Activated CD4-positive, alpha-beta T cell treated with anti-CD3 and anti-CD28 coated beads, Interleukin-2, Interleukin-6, amounts not matched to agents 100 ng/mL and 50 ng/mL, durations not matched to agents 16 hours and 8 hours (primary cell): ENCODE measurements at places on chromosomes 2 and 18.

GRCh38 chr2:98558852-98559530, 49.3 kb downstream of the COA5 start:
- no peak for DNase-seq

- DNase-seq = no peak
Observed at GRCh38 chr2:227849906-227850305, 21.5 kb upstream of the DAW1 start.

DNA sequence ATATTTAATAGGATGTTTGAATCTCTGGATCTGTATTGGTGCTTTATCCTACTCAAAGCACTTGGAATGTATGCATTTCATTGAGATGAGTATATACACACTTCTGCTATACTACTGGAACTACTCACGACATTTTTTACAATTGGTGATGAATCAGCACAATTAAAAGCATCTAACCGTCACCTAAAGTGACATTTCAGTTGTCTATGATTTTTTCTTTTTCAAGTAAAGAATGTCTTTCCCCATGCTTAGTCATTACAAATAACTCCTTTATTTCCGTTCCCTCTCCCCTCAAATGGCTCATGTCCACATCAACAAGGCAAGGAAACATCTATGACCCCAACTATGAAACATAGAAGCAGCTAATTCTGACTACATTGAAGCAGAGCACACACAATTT, 77.3 kb downstream of the CLIP4 start:
- no peak for DNase-seq

DNA sequence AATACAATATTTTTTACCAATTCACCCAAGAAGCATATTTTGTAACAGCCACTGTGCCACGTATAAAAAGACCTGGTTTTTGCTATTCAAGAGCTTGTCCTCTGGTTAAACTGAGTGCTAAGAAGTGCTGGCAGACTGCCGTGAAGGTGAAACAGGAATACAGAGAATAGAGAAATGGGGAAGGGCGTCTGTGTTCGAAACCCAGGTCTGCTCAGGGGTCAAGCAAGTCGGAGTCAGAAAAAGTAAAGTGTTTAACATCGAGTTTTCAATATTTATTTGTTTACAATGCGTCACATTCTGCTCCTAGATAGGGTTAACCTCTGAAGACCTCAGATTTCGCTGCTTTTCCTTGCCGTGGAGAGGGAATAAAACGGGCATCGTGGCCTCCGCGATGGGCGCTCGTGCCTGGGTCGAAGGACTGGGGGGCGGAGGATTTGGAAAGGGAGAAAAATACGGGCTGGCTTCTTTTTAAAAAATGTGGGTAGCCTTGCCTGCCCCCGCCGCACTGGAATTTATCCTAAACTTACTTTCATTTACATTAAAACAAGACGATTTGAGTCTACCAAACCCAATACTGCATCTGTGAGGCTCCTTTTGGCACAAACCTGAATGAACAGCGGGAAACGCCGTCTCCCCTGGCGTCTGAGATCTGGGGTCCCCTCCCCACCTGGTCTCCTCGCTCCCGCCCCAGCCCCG, 1.1 kb upstream of the SNTG2 start:
- no peak for DNase-seq

DNA sequence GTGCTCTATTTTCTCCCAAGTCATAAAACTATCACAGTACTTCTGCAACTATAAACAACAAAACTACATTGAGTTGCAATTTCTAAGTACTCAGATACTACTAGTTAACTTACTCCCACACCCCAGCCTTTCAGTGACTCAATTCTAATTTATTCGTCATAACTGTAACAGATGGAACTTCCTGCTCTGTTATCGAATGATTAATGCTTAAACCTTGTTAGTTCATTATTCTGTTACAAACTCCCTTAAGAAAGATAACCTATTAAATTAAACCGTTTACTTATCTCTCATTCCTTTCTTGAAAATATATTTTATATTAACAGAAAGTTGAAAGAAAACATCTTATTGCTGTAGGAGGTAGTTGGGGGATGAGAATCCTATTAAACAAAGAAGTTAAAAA, 17.0 kb downstream of the TNFAIP6 start:
- peak; percentile 69 for DNase-seq

DNA sequence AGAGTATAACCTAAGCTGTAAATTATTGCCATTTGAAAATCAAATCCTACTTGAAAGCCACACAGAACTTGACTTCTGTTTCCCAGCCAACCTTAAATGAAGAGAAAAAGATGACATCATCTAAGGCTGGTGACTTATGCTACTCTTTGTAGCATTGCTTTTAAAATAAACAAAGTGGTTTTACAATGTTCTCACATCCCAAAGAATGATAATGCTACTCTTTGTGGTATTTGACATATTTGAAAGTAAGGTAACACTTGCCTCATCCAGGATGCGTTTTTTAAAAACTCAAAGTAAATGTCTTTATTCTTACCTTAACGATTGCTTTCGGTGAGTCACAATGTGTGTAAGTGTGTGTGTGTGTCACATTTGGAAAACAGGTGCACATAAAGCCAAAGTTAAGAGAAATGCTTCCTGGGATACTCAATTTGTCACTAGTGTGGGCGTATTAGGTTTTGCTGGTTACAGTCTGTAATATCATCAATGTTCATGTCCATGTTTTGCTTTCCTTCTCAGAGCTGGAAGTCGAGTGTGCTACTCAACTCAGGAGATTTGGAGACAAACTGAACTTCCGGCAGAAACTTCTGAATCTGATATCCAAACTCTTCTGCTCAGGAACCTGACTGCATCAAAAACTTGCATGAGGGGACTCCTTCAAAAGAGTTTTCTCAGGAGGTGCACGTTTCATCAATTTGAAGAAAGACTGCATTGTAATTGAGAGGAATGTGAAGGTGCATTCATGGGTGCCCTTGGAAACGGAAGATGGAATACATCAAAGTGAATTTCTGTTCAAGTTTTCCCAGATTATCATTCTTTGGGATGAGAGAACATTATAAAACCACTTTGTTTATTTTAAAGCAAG, 2.6 kb downstream of the PMAIP1 start:
- peak; percentile 70 for DNase-seq

DNA sequence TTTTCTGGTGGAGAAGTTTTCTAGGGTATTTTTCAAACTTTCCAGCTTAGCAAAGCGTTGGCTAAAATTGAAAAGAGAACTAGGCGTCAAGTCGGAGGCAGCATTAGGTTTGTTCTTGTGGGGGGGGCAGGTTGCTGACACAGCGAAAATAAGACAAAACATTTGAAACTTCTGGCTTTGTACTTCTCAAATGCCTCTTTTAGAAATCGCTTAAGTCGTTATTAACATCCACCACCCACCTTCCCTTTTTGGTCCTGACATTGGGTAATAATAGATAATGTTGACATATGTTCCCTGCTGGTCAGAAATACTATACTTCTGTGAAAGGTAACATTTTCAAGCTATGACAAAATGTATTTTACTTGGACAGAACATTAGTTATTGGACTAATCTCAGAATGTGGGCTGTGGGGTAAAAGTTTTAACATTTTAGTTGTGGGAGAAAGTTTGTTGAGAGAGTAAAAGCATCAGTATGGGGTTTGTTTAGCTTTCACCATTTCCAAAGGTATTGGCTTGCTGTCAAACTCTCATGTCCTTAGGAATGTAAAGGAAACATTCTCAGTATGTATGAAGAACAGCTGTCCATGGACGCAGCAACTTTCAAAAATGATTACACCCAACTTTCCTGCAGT, 88.1 kb upstream of the ZEB2 start:
- DNase-seq = no peak

GRCh38 chr2:232930059-232930400, 60.0 kb downstream of the SNORC start:
- no peak for DNase-seq

- no peak for DNase-seq
Observed at GRCh38 chr18:39296293-39296888, 1730.8 kb upstream of the CELF4 start.

DNA sequence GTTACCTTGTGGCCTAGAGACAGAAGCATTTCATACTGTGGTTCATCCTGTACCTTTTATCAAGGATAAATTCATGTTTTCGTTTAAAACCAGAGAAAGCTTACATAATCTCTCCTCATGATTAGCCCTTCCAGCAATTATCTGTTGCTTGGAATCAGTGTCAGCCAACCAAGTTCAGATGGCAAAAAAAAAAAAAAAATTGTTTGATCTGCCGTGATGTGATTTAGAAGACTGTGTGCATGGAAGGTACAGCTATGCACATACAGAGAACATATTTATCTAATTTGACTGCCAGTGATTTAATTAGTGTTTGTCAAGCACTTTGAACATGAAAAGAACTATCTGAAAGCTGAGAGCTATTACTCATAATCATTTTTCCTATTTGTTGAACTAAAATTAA, 180.9 kb downstream of the ZEB2 start:
- no peak for DNase-seq

GRCh38 chr2:224122542-224122941, 83.5 kb upstream of the SERPINE2 start:
- DNase-seq = no peak

DNA sequence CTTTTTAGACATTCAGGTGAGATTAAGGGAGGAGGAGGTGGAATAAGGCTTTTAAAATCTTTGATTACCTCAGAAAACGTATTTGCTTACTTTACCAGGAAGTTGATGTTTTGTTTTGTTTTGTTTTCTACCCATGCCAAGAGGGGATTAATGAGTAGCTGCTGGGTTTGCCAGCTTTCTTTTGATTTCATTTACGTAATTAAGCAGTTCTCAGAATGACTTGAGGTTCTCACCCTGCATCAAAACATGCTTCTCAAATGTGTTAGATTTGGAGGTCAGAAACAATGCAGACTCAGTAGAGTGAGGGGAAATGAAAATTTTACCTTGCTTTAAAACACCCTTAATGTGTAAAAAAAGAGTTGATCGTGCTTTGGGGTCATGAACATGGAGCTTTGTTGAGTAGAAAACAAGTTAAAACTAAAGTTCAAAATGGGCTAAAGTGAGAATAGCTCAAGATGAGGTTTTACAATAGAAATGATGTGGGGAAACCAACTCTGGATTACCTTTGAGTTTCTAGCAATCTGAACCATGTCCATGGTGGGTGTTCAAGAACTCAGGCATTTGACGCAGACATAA, 217.1 kb upstream of the EPAS1 start:
- DNase-seq = peak; percentile 65

DNA sequence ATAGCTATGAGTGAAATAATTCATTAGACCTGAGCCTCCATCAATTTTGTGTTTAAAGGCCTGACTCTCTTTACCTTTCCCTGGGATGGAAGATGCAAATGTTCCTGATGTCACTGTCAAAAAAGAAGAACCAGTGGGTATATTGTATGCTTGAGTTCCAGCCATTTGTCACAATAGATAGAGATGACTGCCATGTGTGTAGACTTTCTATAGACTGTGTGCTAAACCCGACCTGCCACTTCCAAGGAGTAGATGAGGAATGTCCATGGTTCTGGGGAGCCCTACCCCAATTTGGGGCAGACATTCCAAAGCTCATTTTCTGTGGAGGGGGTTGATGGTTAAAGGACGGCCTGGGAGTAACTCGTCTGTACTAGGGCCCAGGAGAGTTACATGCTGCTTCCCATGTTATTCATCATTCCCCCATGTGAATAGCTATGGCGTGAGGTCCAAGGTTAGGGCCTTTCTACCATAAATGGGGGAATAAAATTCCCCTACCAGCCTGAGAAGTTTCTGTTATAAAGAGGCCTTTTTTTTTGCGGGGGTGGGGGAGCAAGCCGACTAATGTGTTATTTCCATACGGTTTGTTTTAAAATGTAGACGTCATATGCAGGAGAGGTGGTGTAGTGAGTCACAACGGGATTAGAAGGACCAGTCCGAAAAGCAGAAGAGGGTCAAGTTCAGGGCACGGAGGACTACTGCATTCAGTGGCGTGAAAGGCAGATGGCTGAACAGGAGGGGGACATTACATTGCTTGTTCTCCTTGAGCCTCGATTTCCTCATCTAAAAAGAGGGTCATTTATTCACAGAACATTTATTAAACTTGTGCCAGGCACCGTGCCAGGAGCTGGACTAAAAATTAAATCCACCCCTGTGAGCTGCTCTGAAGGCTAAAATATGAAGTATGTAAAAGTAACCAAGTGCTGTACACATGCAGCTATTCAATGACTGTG, 24.0 kb downstream of the IL1B start:
- no peak for DNase-seq

- DNase-seq = peak; percentile 30
Observed at GRCh38 chr2:20106746-20107145, 55.3 kb upstream of the LAPTM4A start.

GRCh38 chr2:23111263-23111662, 273.7 kb upstream of the KLHL29 start:
- DNase-seq = no peak

DNA sequence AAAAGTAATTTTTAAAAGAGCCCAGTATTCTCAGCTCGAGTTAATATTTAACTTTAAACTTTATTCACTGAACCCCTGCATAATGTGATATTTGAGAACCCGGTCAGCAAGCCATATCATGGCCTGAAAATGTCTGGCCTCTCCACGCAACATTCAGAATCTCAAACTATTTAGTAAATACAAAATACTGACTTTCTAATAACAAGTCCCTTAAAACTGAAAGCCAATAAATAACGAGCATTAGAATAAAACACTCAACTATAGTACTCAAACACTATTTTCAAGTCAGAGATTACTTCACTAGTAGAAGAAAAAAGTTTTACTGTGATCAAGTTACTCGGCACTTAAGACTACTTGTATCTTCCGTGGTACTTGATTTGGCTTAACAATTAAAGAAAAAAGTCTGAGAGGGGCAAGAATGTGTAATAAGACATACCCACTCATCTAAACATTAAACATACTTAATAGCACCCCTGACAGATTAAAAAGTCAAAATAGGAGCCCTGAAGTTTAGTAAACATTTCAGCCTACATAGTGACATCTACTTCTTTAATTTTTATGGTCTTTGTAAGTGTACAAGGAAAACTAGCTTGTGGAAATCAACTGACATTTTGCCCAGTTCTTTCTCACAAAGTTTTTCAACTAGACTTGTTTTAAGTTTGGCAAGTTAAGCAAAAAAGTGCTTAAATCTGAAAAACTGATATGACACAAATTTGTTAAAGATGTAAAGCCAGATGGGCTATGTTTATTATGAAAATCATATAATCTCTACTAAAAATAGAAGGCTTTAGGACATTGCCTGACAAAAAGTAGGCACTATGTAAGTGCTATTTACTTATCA, 38.2 kb downstream of the RTN4 start:
- no peak for DNase-seq

- DNase-seq = no peak
Observed at GRCh38 chr18:40576507-40577115, 1378.4 kb upstream of the PIK3C3 start.

GRCh38 chr2:136222862-136223261, 104.9 kb upstream of the CXCR4 start:
- DNase-seq = no peak

GRCh38 chr2:226795281-226796011, 4.2 kb downstream of the IRS1 start:
- no peak for DNase-seq

DNA sequence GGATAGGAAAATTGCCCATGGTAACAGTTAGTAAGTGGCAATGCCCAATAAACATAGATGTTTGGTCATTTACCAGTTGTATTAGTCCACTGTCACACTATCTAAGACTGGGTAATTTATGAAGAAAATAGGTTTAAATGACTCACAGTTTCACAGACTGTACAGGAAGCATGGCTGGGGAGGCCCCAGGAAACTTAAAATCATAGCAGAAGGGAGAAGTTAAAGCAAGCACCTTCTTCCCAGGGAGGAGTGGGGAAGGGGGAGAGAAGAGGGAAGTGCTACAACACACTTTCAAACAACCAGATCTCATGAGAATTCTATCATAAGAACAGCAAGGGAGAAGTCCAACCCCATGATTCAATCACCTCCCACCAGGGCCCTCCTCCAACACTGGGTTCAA, 23.4 kb downstream of the NR4A2 start:
- no peak for DNase-seq

- DNase-seq = peak; percentile 50
Observed at GRCh38 chr2:34012715-34013302, 413.7 kb upstream of the FAM98A start.

GRCh38 chr2:42031281-42032223, 16.3 kb upstream of the PKDCC start:
- no peak for DNase-seq
